ENCODE measurements at places on chromosomes 7 and 10.

GRCh38 chr7:72069263-72069662 lies 342.9 kb downstream of the CALN1 start:
- no peak for DNase-seq

GRCh38 chr10:93445978-93446720 lies 36.0 kb downstream of the MYOF start:
- no peak for DNase-seq

DNA sequence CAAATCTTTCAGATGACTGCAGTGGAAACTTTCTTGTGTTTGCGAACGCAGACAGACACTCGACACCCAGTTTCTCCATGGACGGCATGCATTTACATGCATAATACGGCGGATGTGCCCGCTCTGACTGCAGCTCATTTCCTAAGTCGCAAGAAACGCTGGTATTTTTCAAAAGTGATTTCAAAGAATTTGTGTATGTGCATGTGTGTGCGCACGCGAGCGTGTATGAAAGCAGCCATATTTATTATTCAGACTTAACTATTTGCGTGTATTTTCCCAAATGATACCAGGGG lies 436.5 kb upstream of the MGMT start:
- no peak for DNase-seq

DNA sequence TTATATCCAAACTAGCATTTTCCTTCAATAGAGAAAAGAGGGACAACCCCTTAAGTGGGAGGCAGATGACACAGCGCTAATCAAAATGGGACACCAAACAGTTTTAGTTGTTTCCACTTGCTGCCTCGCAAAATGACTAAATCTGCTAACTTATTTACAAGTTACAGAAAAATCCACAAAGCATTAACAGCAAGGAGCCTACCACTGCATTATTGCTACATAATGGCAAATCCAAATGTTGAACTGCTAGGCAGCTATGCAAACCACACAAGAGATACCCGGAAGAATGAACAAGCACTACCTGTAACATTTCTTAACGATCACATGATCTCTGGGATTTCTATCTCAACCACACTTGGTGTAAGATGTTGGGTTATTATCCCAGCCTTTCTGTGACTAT lies 96.7 kb downstream of the SFMBT2 start:
- no peak for DNase-seq

GRCh38 chr7:16348251-16348650 lies 73.1 kb downstream of the CRPPA start:
- DNase-seq, result peak; percentile 35
